ENCODE measurements at places on chromosomes 5 and 9.

DNA sequence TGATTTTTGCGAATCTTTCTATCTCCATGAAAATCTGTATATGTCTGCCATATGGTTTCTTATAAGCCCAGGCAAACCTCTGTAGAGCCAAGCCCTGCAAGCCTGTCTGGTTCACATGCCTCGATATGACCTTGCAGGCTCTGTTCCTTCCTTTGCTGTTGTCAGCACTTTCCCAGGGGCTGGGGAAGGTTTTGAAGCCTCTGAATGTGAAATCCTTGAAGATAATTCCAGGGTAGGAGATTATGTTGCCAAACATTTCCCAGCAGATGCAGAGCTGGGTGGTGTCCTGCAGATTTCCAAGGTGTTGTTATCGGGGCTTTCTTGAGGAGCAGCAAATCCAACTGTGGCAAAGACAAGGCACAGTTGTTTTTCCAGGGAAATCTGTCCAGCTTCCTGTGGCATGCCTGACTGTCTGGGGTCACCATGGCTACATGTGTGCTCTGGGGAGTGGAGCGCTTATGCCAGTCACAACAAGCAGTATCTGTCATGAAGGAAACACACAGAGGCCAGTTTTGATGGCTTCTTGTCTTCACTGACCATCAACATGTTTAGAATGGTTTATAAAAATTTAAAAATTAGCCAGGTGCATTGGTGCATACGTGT lies 60.7 kb upstream of the RPS23 start:
- DNase-seq: no peak

GRCh38 chr9:134061688-134062371 lies 6.0 kb downstream of the BRD3 start:
- DNase-seq: no peak

DNA sequence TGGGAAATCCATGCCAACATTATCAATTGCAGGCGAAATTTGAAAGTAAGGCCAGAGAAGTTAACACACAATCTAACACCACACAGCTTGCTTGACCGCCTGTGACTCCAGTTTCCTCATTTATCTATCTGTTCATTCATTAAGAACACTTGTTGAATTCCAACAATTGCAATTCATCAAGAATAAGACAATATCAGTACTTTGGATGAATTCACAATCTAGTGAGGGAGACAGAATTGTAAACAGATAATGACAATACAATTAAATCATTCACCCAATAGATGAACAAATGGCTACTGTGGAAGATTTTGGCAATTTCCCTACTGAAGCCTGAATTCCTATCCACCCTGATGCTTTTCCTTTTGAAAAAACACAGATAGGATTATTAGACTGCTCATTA lies 181.6 kb downstream of the TRIM36 start:
- no peak for DNase-seq

GRCh38 chr9:134851020-134851419 lies 29.6 kb upstream of the FCN2 start:
- no peak for DNase-seq

GRCh38 chr9:70261131-70261870 lies 2.5 kb downstream of the SMC5 start:
- DNase-seq: no peak

GRCh38 chr9:18253950-18254349 lies 220.0 kb upstream of the ADAMTSL1 start:
- DNase-seq: no peak

DNA sequence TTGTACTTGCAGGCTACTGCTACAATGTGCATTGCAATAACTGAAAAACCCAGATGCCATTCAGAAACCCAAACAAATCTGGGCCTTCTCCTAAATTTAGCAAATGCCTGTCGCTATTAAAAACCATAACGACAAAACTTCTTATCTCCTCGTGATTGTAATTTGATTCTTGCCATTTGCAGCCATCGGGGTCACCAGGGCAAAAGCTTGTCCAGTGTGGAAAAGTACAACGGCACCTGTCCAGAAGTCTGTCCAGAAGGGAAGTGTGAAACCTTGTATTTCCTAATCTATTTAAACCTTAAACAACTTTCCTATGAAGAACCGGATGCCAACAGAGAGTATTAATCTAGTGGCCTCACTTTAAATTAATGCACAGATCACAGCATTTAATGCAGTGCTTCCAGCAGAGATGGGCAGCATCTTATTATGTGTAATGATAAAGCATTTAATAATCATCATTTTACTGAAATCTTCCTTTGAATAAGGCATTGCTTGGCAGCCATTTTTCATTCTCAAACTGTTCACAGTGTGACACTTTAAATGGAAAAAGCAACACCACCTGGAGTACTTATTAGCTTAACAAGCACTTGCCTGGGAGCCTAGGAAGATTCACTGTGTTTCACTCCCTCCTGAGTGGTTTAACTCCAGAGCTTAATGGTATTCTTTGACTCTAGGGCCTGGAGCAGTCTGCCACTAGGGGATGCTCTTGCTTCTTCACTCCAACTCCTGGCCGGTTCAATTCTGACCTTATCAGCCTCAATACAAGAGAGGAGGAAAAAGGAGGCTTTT lies 4.9 kb upstream of the C7 start:
- DNase-seq: no peak

DNA sequence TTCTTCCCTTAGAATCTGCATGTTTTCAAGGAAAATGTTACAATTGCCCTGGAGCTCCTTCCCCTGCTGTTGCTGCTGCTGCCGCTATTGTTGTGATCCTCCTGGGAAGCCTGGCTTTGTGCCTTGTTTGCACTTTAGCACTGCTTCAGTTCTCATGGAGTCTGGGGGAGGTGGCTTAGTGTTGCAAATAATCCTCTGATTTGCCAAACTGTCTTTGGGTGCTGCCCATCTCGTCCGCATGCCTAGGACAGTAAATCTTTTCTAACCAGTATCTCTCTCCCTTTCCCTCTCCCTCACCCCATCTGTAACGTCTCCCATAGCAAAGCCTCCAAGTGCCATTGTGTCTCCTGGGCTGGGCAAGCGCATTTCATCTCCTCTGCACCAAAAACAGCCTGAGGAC lies 30.3 kb downstream of the FAM240B start:
- no peak for DNase-seq

DNA sequence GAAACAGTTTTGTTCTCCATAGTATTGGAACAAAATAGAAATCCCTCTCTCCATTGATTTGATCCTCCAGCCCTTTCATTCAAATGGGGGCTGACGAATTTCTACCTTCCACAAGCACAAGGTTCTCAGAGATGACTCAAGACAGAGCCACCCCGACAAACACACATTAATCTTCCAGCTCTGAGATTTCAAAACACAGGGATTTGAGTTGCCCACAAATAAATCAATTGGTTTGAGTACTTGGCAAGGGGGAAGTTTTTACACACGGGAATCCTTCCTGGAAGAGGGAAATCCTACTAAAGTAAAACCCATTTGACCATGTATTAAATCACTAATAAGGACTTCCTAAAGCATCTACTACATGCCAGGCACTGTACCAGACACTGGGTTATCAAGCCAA lies 5.4 kb downstream of the ADRA1B start:
- no peak for DNase-seq

DNA sequence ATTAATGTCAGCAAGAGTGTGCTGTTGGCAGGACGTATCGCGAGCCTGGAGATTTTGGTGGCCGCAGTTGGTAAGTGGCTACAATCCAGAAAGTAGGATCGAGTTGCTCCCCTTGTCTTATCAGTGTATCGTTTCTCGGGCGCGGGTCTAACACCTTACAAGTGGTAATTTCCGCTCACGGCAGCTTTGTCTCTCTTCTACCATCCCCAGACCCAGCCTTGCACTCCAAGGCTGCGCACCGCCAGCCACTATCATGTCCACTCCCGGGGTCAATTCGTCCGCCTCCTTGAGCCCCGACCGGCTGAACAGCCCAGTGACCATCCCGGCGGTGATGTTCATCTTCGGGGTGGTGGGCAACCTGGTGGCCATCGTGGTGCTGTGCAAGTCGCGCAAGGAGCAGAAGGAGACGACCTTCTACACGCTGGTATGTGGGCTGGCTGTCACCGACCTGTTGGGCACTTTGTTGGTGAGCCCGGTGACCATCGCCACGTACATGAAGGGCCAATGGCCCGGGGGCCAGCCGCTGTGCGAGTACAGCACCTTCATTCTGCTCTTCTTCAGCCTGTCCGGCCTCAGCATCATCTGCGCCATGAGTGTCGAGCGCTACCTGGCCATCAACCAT lies 1.1 kb downstream of the PTGER4 start:
- DNase-seq: no peak

GRCh38 chr5:150612405-150612804 lies 28.1 kb upstream of the SYNPO start:
- DNase-seq: no peak

DNA sequence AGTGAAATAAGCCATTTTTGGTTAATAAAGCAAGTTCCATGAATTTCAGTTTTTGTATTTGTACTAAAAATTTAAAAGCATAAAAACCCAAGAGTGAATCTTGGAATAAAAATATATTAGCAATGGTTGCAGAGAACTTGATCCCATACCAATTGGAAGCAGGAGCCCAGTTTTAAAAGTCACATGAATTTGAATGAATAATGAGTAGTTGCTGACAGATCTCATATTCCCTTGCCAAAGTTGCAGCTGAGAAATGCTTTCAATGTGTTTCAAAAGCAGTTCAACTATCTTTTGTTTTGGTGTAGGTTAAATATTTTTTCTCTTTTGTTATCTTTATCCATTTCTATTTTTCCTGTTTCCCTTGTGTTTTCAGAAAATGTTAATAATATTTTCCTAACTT lies 818.6 kb downstream of the CDH18 start:
- no peak for DNase-seq

GRCh38 chr5:59039296-59040023 lies 456.6 kb downstream of the RAB3C start:
- no peak for DNase-seq

DNA sequence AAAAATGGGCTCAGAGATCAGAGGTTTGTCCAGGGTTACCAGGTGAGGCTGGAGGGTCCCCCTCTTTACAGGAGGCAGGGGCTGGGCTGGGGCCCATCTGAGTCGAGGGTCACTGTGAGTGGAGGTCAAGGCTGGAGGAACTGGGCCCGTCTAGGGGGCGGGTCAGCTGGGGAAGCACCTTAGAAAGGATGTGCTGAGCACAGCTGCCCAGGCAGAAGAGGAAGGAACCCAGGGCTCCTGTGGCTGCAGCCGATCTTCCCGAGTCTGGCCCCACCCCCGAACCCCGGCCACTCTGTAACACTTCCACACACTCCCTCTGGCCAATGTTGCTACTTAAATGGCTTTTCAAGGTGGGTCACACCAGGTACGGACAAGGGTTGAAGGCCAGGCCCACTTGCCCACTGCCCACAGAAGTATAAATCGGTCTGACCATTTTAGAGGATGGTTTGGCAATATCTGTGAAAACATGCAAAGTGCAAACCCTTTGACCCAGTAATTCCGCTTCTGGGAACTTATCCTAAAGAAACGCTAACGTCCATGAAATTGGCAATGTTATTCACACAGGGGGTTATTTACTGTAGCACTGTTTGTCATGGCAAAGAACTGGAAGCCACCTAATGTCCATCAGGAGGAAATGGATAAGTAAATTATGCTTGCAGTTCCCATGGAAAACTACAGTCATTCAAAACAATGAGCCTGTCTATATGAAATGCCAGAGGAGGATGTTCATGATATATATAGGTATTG lies 30.5 kb upstream of the EEIG1 start:
- no peak for DNase-seq

DNA sequence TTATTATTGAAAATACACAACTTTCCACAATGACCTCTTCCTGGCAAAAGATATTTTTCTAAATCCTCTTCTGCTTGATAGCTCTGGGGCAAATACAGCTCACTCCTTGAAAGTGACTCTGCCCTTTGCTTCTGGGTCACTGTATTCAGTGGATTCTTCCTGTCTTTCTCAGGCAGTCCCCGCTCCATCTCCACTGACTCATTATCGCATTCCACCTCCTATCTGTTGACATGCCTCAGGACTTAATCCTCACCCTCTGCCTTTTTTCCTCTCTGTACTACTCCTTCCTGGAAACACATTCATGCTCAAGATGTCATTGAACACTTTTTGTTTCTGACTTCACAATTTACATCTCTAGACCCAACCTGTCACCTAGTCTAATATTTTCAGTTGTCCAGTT lies 8.4 kb upstream of the RGS7BP start:
- DNase-seq: no peak

DNA sequence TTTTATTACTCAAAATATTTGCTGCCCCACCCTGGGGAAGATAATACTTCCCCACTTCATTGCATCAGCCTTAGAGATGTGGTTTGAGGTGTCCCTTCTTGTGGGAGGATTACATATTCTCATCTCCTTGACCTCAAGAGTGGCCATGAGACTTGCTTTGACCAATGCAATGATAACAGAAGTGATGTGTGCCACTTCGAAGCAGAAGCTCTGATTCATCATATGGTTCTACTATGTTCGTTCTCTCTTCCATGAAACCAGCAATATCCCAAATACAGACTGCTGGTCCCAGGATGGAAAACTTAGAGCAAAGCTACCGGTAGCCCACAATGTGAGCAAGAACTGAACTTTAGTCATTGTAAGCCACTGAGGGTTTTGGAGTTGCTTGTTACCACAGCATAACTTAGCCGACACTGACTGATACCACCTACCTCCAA lies 92.0 kb downstream of the THBS4 start:
- DNase-seq: no peak

GRCh38 chr9:73437758-73438157 lies 286.1 kb downstream of the ANXA1 start:
- no peak for DNase-seq

GRCh38 chr5:57524348-57525060 lies 41.9 kb upstream of the ACTBL2 start:
- no peak for DNase-seq

- no peak for DNase-seq
Measured at GRCh38 chr5:11305245-11305644, 544.2 kb upstream of the DAP start.

DNA sequence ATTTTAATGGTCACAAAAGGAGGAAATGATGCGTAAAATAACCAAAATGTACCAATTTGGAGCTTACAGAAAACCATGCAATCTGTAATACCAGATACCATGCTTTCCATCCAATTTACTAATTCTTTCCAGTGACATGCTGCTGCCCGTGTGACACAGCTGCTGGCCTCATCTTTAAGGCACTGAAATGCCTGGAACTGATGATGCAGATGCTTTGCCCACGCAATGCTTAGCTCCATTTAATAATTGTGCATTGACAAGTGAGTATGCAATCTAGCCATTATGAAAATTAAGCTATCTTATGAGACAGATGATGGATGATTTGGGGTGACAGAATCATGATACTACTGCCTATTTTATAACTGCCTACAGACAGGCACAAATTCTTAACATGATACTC lies 169.2 kb upstream of the CTNND2 start:
- no peak for DNase-seq

DNA sequence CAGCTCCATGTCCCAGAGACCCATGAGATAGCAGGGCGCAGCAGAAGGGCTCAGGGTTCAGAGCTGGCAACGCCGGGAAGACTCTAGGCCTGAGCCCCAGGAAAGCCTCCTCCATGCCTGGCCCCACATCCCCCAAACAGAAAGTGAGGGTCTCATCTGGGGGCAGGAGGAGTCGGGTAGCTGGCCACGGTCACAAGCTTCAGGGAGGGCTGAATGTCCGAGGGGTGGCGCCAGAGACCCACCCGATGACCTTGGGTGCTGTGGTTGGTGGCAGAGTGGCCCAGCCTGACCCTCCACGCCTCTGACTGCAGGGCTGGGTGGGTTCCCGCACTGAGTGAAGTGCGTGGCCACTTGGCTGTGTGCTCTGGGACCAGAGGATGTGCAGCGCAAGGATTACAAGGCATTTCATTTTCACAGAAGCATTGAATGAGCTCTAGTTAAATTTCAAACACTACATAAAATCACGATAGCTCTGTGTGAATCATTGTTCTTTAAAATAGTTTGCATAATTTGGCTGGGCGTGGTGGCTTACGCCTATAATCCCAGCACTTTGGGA lies 3.0 kb downstream of the C8G start:
- DNase-seq: no peak

GRCh38 chr9:111236332-111236731 lies 93.7 kb downstream of the OR2K2 start:
- DNase-seq: no peak

Measured in cortex of kidney (tissue), 1 donor.